ENCODE measurements at places on chromosomes 11 and 22.

DNA sequence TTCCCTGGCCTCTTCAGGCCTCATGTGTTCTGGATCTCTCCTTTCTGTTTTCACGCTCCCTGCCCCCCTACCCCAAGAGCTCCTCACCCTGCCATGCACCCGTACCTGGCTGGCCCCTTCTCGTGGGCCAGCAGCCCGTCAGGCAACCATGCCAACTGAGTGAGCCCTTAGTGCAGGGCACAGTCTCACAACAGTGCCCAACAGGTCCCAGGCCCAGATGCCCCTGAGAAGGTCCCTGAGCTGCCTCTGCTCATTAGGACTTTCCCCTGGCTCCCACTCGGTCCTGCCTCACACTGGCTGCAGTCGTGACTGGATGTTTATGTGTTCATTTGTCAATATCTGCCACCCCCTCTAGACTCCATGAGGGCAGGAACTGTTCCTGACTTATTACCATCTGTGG is 44.8 kb upstream of the IGSF9B start:
- DNase-seq: no peak

- DNase-seq: peak; percentile 2
Observed at GRCh38 chr11:122696662-122697061, 41.1 kb downstream of the UBASH3B start.

DNA sequence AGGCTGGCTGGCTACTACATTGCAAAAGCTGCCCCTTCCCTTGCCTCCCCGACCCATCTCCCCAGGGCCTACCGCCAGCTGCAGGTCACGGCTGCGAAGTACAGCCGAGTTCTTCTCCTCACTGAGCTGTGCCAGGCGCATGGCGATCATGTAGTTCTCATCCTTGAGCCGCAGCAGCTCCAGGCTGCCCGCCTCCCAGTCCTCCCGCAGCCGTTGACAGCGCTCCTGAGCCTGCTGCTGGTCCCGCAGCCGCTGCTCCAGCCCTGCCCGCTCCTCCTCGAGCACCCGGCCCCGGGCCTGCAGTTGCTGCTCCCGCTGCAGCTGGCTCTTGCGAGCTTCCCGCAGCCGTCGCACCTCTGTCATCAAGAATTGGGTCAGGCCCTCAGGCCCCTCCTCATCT is 3.3 kb downstream of the CARD10 start:
- DNase-seq: no peak

- DNase-seq: no peak
Observed at GRCh38 chr11:6440906-6441358, at the start of gene HPX. HPX (minus strand) TSS chr11:6440987; CDS start chr11:6440963, 24 bp downstream.

- DNase-seq: no peak
Observed at GRCh38 chr11:20934516-20934915, 265.1 kb downstream of the NELL1 start.

- no peak for DNase-seq
Observed at GRCh38 chr11:91404344-91404743, 820.3 kb upstream of the FAT3 start.

DNA sequence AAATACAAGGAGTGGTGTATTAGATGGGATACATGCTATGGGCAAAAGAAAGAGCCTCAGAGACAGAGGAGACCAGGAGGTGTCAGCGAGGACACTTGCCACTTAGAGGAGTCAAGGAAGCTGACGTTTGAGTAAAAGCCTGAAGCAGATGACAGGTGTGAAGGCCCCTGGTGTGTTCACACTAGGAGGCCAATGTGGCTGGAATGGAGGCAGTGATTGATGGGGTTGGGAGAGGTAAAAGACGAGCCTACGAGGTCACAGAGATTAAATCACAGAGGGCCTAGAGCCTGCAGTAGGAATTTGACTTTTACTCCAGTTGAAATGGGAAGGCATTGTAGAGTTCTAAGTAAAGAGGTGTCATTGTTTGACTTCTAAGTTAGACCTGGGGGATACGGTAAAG is 12.0 kb upstream of the GDPD5 start:
- no peak for DNase-seq

GRCh38 chr22:41418717-41419116 is 27.9 kb downstream of the TOB2 start:
- DNase-seq: no peak

- DNase-seq: no peak
Observed at GRCh38 chr11:737366-737765, 9.9 kb upstream of the TALDO1 start.

Measured in K562 (cell line).